ENCODE measurements at places on chromosomes 6 and 20.

DNA sequence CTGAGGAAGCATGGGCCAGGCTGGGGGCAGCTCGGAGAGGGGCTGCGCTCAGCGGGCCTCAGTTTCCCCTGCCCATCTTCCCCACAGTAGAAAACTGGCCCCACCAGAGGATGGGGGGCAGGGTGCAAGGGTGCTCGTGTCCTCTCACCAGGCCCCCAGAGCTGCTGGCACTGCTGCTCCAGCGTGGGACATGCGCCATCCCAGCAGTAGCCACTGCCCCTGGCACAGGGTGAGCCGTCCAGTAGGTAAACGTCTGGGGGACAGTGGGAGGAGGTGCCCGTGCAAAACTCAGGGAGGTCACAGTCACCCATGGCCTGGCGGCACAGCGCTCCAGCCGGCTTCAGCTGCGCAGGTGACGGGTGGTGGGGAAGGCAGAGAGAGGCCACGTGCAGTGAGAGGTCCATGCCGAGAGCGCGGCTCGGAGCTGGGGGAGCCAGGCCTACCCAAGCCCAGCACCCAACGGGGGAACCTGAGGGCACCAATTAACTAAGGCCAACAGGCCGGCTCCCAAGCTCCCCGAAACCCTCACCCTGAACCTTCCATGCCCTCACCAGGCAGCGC is 8.9 kb upstream of the GFRA4 start:
- DNase-seq = no peak

- no peak for DNase-seq
These were observed 49.5 kb downstream of the SOBP start for GRCh38 chr6:107539409-107539808.

DNA sequence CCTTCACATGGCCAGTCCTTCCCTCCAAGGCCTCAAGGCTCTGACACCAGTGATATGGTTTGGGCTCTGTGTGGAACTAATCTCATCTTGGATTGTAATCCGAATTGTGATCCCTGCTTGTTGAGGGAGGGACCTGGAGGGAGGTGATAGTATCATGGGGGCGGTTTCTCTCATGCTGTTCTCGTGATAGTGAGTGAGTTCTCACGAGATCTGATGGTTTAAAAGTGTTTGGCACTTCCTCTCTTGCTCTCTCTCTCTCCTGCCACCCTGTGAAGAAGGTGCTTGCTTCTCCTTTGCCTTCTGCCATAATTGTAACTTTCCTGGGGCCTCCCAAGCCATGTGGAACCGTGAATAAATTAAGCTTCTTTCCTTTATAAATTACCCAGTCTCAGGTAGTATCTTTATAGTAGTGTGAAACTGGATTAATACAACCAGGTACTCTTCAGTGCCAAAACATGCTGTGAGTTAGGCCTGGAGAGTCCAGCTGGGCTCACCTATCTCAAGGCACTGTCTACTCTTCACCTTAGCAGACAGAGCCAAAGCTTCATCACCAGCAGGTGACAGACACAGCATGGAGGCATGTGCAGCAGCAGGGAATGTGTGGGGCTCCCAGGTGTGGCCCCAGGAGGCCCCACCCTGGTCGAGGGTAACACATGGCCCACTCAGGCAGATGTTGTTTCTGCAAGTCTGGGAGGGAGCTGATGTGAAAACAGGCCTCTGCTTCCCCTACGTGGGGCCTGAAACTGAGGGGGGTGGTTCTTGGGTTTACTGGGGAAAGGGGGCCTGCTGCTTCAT is 97.5 kb upstream of the CDYL start:
- no peak for DNase-seq

GRCh38 chr6:15755526-15755925 is 92.7 kb upstream of the DTNBP1 start:
- DNase-seq = no peak

DNA sequence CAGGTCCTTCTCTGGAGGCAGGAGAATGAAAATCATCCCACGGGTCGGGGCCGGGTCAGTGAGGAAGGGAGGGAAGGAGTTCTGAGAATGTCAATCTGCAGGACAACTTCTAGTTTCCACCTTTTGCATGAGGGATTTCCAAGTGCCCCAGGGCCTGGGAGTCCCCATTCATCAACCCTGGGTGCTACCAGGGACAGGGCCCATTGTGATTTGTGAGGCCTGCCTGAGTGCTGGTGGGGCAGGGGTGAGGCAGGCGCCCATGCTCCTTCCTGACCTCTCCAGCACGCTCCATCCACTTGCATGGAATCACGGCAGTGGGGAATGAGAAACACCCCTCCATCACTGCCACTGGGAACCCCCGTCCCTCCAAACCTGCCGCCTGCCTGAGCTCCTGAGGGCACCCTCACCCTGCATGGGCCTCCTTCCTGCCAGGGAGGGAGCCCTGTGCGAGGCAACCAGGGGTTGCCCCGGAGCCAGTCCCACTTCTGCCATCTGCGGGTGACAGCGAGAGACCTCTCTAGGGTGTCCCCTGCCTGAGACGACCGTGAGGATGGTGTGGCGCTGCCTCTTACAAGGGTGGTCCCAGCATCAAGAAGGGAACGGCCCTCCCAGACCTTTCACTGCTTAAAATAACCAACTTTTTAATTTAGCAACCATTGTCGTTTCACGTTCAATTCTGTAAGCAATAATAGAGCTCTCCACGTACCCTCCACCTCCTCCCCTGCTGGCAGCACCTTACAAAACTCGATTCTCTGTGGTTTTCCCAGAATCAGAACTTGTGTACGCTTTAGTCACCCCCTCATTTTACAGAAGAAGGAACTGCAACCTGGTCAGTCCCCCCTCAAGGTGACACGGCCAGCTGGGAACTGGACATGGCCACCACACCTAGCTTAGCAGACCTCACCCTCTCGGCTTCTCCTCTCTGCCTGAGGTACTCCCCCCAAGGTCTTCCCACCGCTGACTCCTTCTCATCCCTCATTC is 28.6 kb downstream of the PMEPA1 start:
- DNase-seq = no peak

DNA sequence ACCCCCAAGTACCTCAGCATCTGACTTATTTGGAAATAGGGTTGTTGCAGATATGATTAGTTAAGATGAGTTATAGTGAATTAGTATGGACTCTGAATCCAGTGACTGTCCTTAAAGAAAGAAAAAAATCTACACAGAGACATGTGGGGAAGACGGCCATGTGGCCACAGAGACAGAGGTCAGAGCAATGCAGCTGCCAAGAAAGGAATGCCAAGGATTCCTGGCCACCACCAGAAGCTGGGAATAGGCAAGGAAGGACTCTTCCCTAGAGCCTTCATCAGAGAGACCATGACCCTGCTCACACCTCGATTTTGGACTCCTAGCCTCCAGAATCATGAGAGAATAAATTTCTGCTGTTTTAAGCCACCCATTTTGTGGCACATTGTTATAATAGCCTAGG is 81.8 kb downstream of the FYN start:
- no peak for DNase-seq

DNA sequence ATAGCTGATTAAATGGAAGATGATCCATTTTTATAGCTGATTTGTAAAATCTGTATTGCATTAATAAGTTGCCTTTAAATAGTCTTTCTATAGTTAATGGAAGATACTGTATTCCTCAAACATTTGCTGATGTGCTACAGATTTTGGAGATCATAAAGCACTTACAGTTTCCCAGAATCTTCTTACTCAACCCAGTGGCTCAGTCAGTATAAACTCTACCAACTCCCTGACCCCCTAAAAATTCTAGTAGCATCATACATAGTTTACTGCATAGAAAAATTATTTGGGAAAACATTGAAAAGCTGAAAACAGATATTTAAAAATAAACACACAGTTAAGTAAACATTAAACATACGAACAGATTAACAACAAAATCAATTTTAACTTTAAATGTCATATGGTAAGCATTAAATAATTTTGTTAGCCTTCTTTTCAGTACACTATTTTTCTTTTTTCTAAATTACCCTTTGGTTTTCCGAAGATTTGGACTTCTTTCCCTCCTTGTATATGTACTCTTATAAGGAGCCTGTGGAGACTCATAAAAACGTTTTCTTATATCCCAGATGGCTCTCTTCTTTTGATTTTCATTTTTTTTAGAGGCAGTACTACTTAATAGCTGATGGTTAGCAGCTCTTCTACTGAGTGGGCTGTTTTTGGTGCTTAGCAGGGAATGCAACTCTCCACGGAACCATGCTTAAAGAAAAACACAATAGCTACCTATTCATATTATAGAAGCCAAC is 62.7 kb upstream of the BMP5 start:
- no peak for DNase-seq

DNA sequence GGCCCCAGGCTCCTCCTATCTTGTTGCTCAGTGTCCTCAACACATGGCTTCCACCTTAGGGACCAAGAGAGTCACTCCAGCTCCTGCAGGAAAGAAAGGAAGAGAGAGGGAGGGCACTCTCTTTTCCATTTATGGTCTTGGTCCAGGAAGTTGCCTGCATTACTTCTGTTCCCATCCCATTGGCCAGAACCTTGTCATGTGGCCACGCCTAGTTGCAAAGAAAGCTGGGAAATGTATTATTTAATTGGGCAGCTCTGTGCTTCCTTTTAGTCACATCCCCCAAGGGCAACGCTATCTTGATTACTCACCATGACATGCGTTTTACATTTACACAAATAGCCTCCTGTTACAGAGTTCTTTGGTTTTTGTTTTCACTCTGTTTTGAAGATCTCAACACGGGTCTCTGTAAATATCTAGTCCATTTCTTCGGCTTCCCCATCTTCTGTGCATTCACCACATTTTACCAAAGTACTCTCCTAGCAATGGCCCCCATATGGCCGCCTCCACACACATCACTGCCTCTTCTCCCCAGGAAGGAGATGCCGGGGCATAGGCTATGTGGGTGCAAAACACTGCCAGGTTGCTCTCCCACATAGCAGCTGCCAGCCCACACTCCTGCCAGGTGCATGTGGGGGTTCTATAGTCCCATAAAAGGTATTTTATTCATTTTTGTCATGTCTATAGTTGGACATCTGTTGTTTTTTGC is 35.7 kb upstream of the ZMYND8 start:
- DNase-seq = no peak

DNA sequence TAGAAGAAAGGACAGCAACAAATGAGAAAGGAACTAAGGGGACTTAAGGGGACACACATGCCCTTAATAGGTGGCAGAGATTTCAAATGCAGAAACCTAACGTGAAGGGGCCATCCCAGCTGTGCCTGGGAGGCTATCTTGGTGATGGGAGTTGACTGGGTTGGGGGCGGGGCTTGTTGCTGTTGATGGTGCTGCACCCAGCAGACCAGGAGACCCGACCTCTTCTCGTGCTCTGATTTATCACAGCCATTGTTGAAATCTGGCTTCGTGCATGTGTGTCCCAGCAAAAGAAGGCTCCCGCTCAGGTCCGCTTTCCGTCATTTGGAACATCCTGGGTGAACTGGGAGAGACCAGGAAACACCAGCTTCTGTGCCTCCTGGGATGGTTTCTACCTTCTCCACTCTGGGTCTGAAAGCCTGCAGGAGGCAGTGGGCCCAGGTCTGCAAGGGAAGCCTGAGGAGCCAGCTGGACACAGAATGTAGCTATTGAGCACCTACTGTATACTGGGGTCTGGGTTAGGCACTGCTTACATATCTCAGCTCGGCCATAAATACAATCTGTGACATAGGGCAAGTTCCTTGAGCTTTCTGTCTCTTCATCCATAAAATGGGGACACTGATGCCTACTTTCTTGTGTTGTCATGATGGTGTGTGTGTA is 32.1 kb downstream of the TOX2 start:
- no peak for DNase-seq

DNA sequence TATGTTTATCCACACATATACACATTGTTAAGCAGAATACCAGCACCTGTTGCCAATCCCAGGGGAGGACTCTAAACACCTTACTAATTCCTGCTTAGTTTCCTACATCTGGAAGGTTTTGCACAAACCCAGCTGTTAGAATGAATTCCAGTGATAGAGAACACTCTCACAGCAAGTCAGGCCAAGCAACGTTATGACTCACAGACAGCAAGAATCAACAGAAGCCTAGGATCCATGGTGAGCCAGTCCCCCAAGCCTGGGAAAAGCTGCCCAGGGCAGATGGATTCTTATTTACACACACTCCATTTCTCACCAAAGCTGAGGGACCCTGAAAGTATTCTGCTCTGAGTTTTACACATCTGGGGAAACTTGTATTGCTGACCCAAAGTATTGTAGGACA is 291.7 kb downstream of the SLC35F1 start:
- no peak for DNase-seq

DNA sequence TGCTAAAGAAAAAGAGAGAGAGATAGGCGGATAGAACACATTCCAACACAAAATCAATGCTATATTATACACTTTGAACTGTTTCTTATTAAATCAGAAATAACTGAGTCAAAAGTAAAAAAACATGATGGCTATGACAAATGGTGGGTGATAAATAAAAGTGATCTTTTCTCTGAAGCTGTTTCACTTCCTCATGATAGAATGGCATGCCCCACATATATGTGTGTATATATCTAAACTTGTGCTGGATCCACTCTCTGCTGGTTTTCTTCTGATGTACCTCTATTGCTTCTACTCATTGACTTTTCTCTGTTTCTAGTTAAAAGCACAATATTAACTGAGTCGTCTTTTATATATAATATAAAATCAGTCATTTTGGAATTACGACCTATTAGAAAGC is 429.9 kb downstream of the PKHD1 start:
- DNase-seq = no peak
